ENCODE measurements at places on chromosomes 1 and 21. TPM values are rescaled to one million over a fixed set of nuclear protein-coding genes. Genes with fewer than 3 reads are reported as not detected.

The CYP2J2 gene
- 2.1 TPM for total RNA-seq

The SYNC gene
- 0.17 TPM for total RNA-seq

The OR10K2 gene
- total RNA-seq, result not detected

The LRRC71 gene
- total RNA-seq, result not detected

The NBPF11 gene
- 8.7 TPM for total RNA-seq

The OLIG2 gene
- total RNA-seq, result not detected

The IGSF3 gene
- 32.2 TPM for total RNA-seq

The RCSD1 gene
- 0.69 TPM for total RNA-seq

The TCEA3 gene
- total RNA-seq, result 0.21 TPM

The NLRP3 gene
- total RNA-seq, result 0.23 TPM

The ZMYM4 gene
- 81.2 TPM for total RNA-seq

The MAP1LC3C gene
- total RNA-seq, result 1.7 TPM

The KISS1 gene
- total RNA-seq, result 0.88 TPM

The C1orf216 gene
- total RNA-seq, result 12.8 TPM

The SIM2 gene
- 0.34 TPM for total RNA-seq

The ZBTB37 gene
- 11.3 TPM for total RNA-seq

The ANGPTL1 gene
- total RNA-seq, result not detected

The G0S2 gene
- 1.0 TPM for total RNA-seq

The RHD gene
- not detected for total RNA-seq

The TNFRSF14 gene
- total RNA-seq, result 0.50 TPM

The JAM2 gene
- total RNA-seq, result 7.0 TPM

The FMO3 gene
- total RNA-seq, result not detected

The TINAGL1 gene
- total RNA-seq, result 11.2 TPM

The PKLR gene
- 2.4 TPM for total RNA-seq

The GPR37L1 gene
- 0.13 TPM for total RNA-seq

The EDEM3 gene
- total RNA-seq, result 13.7 TPM

The TLR5 gene
- total RNA-seq, result 0.94 TPM

Measured in H1 (cell line).